NCI-H2081 (cell line): ENCODE measurements at places on chromosomes 7 and 10.

GRCh38 chr7:82755705-82756551 lies 312.4 kb upstream of the CACNA2D1 start:
- no peak for DNase-seq

- no peak for DNase-seq
These were observed 275.9 kb downstream of the PRPF18 start for GRCh38 chr10:13862546-13863233.

- no peak for DNase-seq
These were observed 156.2 kb downstream of the CRPPA start for GRCh38 chr7:16264823-16265804.

- DNase-seq = peak; percentile 2
These were observed 193.5 kb upstream of the NEBL start for GRCh38 chr10:21090609-21091082.

GRCh38 chr7:36961097-36961496 lies 236.8 kb upstream of the AOAH start:
- no peak for DNase-seq

DNA sequence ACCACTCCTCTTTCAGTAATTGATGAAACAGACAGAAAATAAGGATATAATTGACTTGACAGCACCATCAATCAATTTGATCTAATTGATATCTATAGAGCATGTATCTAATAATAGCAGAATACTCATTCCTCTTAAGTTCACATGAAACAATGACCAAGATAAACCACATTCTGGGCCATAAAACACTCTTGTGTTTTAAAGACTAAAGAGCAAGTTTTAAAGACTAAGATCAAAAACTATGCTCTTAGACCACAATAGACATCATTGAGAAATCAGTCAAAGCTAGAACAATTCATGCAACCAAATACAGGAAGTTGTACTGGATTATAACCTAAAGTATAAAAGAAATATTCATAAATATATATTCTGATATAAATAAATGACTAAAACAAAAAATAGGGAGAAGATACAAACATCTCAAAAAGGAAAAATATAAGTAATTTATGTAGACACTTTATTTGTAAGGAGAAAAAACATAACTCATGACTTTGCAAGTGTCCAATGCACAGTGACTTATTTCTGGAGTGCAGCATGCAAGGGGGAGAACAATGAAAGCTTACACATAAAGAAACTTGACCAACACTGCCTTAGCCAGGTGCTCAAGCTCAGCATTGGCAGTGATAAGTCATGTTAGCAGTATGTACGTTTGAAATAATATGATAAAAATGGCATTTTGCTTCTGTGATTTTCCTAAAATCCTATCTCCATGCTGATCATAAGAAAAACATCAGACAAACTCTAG lies 312.7 kb upstream of the IGFBP3 start:
- no peak for DNase-seq

DNA sequence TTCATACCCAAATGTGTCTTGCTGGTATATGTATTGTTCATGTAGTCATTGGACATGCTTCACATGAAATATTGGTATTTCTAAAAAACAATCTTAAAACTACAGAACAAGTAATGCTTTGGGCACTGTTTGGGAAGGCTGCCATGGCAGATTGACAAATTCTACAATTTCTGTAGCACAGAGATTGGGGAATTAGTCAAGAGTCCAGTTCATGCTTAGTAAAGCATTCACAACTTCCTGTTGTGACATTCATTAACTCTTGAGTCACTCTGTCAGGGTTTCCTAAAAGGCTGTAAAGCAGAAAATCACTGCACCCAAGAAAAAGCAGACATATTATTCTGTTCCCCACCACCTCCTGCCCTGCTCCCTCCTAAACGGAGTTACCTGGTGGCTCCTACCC lies 398.9 kb downstream of the PHTF2 start:
- DNase-seq = no peak

DNA sequence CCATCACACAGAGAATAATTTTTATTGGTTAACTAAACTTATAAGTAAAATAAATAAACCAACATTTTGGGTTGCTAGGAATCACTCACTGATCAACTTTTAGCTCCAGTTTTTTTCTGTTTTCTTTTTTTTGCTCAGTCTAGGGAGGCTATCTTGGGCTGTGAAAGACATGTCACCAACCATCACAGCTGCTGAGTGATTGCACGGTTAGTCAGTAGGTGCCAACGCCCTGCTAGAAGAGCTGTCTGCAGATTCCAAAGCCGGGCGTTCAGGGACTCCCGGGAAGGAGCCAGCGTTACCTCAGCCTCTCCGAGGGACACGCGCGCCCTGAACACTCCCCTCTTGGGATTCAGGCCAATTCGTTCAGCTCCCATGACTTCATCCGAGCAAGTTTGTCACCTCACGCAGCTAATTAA lies 604 bp upstream of the STAM start:
- peak; percentile 83 for DNase-seq

DNA sequence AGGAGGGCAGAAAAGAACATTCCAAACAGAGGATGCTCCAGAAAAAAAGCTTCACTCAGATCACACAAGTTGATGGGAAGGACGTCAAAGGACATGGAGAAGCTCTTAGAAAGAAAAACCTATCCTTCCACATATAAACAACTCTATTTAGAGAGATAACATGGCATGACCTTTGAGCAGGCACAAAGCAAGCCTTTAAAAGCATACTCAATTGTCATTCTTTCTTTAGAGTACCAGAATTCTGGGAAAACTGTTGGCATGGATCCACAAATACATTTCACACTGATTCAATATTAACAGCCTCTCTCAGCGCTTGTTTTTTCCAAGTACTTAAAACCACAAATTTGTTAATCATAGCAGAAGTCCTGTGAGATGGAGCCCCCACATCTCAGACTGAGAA lies 7.3 kb upstream of the ABLIM1 start:
- DNase-seq = no peak

GRCh38 chr10:71755179-71755879 lies 18.0 kb downstream of the VSIR start:
- no peak for DNase-seq

DNA sequence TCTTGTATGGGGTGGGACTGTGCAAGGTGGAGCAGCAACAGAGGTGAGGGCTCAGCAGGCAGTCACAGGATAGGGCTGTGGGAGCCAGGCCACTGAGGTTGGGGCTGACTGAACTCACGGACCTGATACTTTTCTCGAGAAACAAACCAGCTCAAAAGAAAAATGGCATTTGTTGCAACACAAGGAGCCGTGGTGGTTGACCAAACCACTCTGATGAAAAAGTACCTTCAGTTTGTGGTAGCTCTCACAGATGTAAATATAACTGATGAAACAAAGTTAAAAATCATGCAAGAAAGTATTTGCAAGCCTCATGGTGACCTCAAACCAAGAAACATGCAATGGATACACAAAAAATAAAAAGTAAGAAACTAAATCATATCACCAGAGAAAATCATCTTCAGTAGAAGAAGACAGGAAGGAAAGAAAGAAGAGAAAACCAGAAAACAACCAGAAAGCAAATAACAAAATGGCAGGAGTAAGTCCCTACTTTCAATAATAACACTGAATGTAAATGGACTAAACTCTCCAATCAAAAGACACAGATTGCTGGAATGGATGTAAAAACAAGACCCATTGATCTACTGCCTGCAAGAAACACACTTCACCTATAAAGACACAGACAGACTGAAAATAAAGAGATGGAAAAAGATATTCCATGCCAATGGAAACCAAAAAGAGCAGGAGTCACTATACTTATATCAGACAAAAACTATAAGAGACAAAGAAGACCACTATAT lies 48.9 kb upstream of the DUSP5 start:
- DNase-seq = no peak

DNA sequence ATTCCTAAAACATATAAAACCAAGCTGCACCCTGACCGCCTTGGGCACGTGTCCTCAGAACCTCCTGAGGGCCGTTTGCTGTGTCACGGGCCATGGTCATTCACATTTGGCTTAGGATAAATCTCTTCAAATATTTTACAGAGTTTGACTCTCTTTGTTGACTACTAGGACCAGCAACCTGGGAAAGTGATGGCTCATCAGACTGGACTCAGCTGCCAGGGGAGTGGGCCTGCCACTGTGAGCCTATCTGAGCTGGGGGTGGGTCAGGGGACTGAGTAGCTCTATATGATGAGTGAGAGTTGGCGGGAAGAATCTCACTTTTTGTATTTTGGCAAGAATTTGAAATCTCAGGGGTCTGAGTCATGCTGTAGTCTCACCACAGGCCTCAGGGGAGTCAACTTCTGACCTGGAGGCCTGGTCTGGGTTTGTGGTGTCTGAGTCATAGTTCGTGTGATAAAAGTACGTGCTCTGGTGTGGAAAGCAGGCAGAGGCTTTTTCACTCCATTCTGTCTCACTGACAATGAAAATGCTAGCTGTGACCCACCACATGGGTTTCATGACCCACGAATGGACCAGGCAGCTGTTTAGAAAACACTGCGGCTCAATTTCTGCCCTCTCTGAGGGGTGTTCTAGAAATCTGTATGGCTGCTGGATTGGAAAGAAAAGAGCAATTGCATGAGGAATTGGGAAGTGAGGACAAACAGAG lies 4.2 kb upstream of the UPP1 start:
- no peak for DNase-seq

DNA sequence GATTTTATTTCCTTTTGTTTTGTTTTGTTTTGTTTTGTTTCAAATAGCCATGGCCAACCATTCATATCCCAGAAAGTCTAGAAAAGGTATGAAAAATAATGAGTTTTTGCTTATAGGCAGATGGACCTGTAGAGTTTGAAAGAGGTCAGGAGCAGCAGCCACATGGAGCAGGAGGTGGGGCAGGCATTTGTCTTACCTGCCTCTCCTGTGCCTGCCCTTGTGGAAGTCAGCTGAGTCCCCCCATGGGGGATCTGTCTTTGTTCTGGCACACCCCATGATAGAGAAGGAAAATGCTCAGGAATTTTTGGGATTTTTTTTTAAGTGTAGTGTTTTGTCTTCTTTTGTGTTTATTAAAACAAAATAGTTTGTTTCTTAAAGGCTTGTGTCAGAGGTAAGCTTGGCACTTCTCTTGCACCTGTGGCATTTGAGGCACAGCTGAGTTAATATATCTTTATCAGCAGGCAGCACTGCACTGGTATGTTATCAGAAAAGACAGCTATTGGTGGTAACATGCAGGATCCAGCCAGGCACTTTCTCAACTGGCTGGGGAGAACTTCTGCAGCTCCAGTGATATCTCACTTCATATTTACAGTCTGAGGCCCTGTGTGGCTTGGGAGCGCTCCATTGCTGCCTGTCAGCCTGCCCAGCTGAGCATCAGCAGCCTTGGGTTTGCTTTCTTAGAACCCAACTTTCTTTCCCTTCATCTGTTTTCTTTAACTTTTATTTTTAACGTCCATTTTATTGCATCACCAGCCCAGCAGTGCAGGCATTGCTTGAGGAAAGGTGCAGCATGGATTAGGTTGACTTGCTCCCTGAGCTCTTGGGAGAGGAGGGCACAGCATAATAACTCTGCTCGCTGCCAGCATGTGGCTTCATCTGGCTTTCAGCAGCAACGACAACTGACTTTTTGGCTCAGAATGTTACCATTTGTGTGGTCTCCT lies 44.4 kb downstream of the LRRC4 start:
- DNase-seq = no peak

- DNase-seq = no peak
These were observed 264.7 kb downstream of the GLI3 start for GRCh38 chr7:41972270-41972669.

DNA sequence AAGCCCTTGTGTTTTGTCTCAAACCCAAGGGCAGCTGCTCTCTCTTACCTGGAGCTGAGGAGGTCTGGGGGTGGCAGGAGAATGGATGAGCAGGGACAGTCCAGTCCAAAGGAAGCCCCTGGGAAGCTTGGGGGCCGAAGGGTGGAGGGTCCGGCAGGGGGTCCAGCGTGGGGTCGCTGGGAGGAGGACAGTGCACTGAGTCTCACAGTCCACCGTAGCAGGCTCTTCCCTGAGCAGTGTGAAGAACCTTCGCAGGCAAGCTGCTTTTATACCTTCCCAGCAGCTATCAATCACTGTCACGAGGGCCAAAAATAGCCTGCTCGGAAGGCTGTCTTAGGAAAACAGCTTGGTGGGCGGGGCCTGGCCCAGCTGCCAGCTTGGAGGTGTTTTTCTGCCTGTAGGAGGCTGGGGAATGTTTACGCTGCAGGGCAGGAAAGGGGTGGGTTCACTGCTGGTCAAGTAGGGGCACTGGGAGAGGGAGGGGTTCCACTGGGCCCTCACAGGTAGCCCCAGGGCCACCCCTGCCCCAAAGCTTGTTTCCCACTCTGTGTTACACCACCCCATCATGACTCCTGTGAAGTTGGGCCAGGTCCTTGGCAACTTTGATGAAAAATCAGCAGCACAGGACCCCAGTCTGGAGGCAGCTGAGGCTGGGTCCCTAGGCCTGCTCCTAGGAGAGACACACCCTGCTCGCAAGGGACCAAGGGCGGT lies at the start of gene DEPP1:
TSS of gene DEPP1 (minus strand) at position 240 of the 711 bp plus-strand sequence. CDS start 779 bp downstream, outside the sequence.
- DNase-seq = peak; percentile 61

DNA sequence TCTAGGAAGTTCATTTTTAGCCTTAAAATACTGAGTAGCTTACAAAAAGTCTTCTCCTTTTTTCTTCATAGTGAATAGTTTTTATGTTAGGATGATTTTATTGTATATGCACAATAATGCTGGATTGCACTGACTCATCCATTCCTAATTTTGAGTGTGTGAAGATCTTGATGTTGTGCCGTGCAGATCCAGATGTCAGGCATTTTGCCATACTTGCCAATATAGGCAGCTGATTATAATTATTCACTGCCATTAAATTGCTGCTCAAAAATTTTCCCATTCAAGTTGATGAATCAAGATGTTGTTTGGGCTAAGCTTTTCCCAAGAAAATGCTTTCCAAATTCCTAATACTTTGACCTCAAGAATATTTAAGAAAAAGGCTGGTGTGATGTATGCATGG lies 218.3 kb downstream of the AHR start:
- DNase-seq = no peak

DNA sequence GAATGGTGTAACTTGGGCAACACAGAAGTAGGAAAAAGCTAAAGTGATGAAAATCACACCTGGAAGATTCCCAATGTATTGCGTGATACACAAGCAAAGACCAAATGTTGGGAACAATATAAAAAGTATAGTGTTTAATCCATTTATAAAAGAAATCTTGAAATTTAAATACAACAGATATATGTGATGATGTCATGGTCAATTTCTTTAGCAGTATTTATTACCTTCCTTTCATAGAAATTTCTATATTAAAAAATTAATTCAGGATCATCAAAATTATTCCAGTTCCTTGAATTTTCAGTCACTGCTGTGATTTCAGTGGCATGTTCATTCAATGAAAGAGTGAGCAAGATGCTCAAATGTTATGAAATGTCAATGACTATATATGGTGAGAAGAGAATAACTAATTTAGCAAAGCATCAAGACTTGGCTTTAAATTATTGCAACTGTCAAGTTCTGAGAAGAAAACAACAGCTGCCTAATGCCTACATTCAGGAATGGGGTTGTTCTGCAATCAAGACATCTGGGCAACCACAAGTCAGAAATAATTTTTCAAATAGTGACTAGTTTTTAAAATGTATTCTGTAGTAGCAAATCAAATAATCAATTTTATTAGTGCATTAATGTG lies 308.8 kb downstream of the SEMA3D start:
- no peak for DNase-seq

GRCh38 chr7:36303202-36304098 lies 86.2 kb upstream of the ANLN start:
- DNase-seq = peak; percentile 80
